ENCODE measurements at places on chromosomes 2 and 18. TPM values are rescaled to one million over a fixed set of nuclear protein-coding genes. Genes with fewer than 3 reads are reported as not detected.

The GALNT3 gene
- total RNA-seq: not detected

The KLHL30 gene
- total RNA-seq: 0.11 TPM

The ALPP gene
- total RNA-seq: 0.37 TPM

The PJVK gene
- total RNA-seq: 0.98 TPM

The POTEC gene
- not detected for total RNA-seq

The ETAA1 gene
- 7.7 TPM for total RNA-seq

The SH3RF3 gene
- total RNA-seq: 0.40 TPM

The C2orf68 gene
- 16.8 TPM for total RNA-seq

The VWA3B gene
- total RNA-seq: not detected

The FRZB gene
- 0.07 TPM for total RNA-seq

The SERPINB7 gene
- 2.9 TPM for total RNA-seq

The XRCC5 gene
- 202 TPM for total RNA-seq

The FOXI3 gene
- not detected for total RNA-seq

The CPSF3 gene
- total RNA-seq: 57.8 TPM

The ERICH2 gene
- not detected for total RNA-seq

The ZSWIM2 gene
- not detected for total RNA-seq

The APOB gene
- not detected for total RNA-seq

The RPRM gene
- not detected for total RNA-seq

The PDE6D gene
- total RNA-seq: 19.2 TPM

The SERPINB3 gene
- total RNA-seq: 0.11 TPM

The FEV gene
- not detected for total RNA-seq
